NCI-H2029 treated with DMSO at 0.1 percent for 48 hours (cell line): ENCODE measurements at places on chromosomes 16 and 17.

DNA sequence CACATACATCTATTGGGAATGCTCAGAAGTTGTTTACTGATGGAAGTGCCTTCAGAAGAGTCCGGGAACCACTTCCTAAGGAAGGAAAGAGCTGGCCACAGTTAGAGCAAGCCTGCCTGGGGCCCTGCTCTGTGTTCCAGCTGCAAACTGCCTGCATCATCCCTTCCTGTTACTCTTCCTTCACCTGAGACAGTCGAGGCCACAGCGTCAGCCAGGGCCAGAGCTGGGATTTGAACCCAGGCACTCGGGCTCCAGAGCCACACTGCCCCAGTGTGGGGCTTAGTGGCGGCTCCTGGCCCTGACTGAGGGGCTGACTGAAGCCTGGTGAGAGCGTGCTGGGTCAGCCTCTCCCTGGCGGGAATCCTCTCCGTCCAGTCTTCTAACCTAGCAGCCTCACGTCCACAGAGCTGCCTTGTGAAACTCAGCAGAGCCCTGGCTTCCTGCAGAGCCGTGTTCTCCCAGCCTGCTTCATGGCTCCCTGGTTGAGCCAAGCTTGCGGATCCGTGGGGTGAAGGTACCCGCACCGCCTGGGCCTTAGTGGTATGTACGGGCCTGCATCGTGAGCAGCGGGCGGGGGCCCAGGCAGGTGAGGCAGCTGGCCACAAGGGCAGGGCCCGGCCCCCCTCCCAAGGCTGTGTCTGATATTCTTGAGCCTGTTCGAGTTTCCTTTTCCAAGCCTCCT is 4.6 kb upstream of the C17orf99 start:
- no peak for DNase-seq

GRCh38 chr16:21186326-21186691 is 25.1 kb downstream of the ZP2 start:
- no peak for DNase-seq

GRCh38 chr16:49580751-49581303 is 207.2 kb downstream of the C16orf78 start:
- no peak for DNase-seq

DNA sequence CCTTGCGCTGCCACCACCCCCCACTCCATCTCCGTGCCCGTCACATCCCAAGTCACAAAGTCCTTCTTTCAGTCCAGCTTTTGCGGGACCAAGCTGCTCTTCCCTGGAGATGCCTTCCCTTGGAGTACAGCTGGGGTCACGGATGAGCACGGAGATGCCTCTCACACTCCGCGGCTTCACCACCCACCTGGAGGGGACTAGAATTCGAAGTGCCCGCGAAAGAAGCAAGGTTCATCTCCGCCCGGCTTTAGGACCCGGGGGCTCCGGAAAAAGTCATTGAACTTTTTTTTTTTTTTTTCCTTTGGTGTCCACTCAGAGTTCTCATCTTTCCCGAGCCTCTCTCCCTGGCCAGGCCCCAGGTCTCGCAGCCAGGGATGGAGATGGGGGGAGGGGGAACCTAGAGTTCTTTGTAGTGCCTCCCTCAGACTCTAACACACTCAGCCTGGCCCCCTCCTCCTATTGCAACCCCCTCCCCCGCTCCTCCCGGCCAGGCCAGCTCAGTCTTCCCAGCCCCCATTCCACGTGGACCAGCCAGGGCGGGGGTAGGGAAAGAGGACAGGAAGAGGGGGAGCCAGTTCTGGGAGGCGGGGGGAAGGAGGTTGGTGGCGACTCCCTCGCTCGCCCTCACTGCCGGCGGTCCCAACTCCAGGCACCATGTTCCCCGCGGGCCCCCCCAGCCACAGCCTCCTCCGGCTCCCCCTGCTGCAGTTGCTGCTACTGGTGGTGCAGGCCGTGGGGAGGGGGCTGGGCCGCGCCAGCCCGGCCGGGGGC is at the start of gene FKBP10:
Gene FKBP10 (plus strand): TSS at position 624 of the 771 bp plus-strand sequence. CDS start 31 bp downstream, at position 655.
- DNase-seq, result no peak

DNA sequence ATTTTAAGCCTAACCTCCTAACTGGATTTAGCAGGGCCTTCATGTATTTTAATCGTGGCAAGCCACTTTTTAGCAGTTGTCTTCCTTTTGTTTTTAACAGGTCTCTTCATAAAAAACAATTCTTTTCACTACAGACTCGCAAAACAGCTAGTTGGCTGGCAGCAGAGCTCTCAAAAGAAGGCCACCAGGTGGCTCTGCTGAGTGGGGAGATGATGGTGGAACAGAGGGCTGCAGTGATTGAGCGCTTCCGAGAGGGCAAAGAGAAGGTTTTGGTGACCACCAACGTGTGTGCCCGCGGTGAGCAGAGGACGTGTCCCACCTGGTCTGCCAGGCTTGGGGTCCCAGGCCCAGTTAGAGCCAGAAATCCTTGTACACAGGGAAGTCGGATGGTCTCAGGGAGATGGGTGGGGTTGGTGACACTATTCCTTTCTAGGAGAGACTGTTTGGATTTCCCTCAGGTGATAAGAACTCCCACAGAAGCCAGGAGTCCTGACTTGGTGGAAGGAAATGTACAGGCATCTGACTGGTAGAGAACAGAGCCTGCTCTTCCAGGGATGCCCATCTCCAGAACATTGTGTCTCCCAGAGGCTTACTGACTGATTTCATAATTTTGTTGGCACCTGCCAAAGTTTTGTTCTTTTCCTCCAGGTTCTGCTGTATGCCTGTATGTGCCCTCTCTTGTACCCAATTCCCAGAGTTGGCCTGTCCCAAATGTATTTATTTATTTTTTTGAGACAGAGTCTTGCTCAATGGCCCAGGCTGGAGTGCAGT is 14.9 kb upstream of the DDX19A start:
- no peak for DNase-seq

GRCh38 chr16:49754495-49755312 is 101.2 kb downstream of the ZNF423 start:
- no peak for DNase-seq

- DNase-seq, result no peak
These were observed 4.2 kb downstream of the CSNK1D start for GRCh38 chr17:82269138-82269881.

DNA sequence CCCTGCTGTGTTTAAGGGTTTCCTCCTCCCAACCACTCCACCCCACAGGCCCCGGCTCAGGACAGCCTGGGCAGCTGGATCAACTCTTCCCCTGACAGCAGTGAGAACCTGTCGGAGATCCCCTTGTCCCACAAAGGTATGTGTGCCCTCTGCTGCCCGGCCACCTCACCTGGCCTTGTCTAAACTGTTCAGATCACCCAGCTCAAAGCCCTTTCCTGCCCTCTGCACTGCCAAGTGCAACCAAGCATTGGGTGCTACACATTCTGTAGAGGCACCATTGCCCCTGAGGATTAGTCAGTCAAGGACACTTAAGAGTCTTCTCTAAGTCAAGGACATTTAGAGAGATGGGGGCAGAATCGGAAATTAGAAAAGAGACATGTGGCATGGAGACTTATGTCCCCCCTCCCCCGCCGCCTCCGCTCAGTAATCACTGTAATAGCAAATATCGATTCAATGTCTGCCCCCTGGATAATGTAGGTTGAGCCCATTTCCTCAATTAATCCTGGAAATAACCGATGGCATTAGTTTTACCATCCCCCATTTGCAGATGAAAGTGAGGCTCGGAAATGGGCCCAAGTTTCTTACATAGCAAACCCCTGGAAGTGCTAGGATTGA is 8.1 kb downstream of the BTBD17 start:
- DNase-seq, result no peak

GRCh38 chr16:4537376-4538343 is 913 bp downstream of the CDIP1 start:
- no peak for DNase-seq

GRCh38 chr16:10080051-10080772 is 102.0 kb downstream of the GRIN2A start:
- no peak for DNase-seq

- no peak for DNase-seq
These were observed 6.1 kb downstream of the DOK4 start for GRCh38 chr16:57479976-57480753.

GRCh38 chr17:8059131-8059530 is 20.3 kb downstream of the ALOX15B start:
- no peak for DNase-seq

DNA sequence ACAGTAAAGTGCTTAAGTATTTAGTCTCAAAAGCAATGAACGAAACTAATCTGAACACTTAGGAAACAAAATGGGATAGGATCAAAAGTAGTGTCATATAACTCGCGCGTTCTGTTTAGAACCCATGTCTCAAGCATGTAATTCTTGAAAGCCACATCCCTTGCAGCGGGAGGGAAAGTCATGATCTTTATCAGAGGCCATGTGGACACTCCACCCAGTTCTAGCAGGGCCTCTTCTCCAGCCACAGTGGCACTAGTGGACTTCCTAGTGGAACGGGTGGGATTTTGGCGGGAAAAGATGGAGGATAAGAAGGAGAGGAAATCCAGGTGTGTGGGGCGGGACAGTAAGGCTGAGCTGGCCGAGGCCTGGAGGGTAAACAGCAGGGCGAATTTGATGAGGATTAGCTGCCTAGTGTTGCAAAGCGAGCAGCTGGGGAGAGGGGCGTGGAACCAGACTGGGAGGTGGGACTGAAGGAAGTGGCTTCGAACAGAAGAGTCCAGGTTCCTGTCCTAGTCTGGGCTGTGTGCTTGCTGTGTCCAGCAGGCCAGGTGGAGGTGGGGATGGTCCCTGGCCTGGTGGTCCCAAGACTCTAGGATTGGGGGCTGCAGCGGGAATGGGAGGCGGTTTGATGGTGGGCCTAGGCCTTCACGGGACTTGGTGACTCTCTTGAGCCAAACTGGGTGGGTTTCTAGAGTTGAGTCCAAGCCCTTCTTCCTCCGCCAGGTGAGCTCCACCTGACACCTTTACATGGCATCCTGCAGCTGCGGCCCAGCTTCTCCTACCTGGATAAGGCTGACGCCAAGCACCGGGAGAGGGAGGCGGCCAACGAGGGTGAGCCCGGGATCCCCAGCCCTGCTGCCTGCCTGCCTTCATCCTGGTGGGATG is 15.9 kb downstream of the POLR3E start:
- no peak for DNase-seq

DNA sequence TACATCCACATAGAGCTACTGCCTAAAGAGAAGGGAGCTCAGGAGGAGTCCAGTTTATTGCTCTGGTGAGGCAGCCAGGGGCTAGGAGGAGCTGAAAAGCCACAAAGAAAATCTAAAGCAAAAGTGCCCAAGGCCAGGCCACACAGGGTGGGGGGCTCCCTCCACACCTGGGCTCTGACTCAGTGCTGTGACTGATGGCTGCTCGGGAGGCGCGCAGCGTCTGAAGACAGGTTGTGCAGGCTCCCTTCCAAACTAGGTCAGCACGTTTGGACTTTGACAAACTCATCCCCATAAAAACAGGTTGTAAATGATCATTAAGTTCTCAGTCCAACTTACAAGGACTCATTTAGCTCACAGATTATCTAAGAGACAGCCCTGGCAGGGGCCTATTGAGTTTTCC is 22.2 kb upstream of the LCMT1 start:
- no peak for DNase-seq

GRCh38 chr16:89364606-89365005 is 125.8 kb downstream of the ANKRD11 start:
- no peak for DNase-seq

GRCh38 chr16:51497541-51498211 is 346.6 kb upstream of the SALL1 start:
- DNase-seq, result no peak

GRCh38 chr16:8660841-8661301 is 13.5 kb upstream of the ABAT start:
- peak; percentile 71 for DNase-seq

- peak; percentile 75 for DNase-seq
These were observed 46.3 kb downstream of the VMP1 start for GRCh38 chr17:59753522-59754467.

- DNase-seq, result no peak
These were observed 125.5 kb downstream of the CACNG3 start for GRCh38 chr16:24381470-24382118.

- DNase-seq, result no peak
These were observed 7.5 kb downstream of the ASPSCR1 start for GRCh38 chr17:81984773-81985410.

DNA sequence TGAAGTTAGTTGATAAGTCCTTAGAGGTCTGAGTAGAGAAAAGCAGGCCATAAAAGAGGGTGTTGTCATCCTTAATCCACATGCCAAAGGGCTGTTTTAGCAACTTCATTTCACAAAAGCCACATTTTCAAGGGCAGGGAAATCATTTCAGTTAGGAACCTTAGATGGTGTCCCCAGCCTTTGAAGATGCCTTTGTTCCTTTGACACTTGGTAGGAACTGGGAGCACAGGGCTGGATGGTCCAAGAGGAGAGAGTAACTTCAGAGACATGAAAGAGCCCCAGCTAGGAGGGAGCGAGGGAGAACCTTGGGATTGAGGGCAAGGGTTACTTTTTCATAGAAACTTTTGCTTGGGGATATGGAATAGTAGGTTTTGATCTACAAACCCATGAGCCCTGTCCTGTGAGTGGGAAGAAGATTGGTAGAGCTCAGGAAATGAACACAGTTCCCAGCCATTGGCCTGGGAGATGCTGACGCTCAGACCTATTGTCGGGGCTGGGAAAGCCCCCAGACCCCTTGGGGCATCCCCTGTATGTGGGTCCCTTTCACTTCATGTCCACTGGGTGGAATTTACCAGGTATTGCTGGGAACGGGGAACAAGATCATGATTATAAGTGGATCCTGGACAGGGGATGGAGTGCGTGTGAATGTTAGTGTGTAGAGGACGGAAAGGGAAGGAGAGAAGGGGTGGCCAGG is 18.9 kb downstream of the MSI2 start:
- DNase-seq, result no peak

GRCh38 chr17:81537343-81537855 is 9.2 kb downstream of the FSCN2 start:
- DNase-seq, result no peak

DNA sequence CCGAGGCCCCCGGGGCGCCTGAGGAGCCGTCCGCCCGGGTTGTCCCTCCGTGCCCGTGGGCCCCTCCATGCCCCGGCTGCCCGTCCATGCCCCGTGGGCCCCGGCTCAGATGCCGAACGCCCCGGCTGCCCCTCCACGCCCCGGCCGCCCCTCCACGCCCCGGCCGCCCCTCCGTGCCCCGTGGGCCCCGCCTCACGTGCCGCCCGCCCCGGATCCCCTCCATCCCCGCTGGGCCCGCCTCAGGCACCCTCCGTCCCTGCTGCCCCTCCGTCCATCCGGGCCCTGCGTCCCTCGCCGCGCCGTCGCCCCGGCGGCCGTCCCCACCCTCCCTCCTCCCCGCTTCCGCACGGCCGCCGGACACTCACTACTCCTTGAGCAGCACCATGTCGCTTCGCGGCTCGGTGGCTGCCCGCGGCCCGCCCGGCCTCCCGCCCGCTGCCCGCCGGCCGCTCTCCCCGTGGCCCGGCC is 382 bp downstream of the PITPNA start:
- DNase-seq, result no peak
